ENCODE measurements at places on chromosomes 2 and 18. TPM values are rescaled to one million over a fixed set of nuclear protein-coding genes. Genes with fewer than 3 reads are reported as not detected.

DNA sequence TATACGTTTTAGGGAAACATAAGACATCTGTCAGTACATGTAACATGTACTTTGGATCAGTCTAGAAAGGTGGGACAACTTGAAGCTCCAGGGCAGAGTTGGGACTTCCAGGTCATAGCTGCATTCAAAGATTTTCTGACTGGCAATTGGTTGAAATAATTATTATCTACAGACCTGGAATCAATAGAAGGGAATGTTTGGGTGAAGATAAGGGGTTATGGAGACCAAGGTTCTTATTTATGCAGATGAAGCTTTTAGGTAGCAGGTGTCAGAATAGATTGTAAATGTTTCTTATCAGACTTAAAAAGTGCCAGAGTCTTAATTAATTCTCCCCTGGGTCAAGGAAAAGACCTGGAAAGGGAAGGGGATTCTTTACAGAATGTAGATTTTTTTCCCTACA, 19.8 kb downstream of the RPIA start:
- no peak for DNase-seq

- DNase-seq: no peak
Observed at GRCh38 chr2:166900700-166901099, 12.4 kb downstream of the XIRP2 start.

GRCh38 chr2:54813584-54813983, 90.1 kb downstream of the EML6 start:
- no peak for DNase-seq

GRCh38 chr2:86520153-86520552, 43.1 kb downstream of the CHMP3 start:
- no peak for DNase-seq

DNA sequence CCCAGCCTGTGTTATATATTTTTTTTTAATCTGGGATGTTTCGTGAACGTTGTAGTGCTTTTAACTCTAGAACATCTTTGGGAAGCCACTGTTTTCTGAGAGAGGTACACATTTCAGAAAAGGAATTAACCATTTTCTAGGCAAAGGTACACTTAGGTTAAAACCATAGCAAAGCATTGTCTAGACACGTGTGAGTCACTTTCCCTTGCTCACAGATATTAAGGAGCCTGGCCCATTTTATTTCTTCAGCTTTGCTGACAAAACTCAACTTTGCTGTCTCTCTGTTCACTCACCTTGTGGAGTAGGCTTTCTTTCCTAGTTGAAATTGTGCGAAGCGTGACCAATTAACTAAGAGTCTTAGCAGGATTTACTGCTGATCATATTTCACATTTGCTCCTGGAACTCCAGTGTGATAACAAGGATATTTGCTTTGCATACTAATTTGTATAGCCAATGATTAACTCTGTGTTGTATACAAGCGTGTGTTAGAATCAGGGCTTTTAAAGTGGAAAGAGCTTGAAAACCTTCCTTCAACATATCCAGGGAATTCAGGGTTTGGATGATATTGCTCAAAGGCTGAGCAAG, 215.0 kb upstream of the AGAP1 start:
- no peak for DNase-seq

GRCh38 chr2:186590759-186591505, 1.1 kb downstream of the ITGAV start:
- no peak for DNase-seq

- DNase-seq: no peak
Observed at GRCh38 chr18:58337686-58338085, 291.2 kb downstream of the ALPK2 start.

DNA sequence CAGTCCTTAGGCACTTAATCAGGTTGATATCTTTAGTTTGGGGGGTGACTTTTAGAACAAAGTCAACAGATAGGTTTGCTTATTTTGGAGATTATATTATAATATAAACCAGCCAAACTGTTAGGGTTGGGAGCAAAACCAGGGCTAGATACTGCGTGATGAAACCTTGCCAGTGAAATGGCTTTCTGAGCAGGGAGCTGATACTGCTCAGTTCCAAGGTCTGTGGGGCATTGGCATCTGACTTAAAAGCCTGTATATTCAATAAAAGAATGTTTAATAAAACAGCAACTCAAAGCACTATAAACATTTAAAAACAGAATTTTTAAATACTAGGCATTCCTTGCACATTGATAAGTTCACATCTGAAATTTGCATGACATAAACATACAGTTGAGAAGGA, 19.3 kb downstream of the PTPRM start:
- DNase-seq: no peak

- no peak for DNase-seq
Observed at GRCh38 chr2:195647302-195647701, 9.7 kb upstream of the SLC39A10 start.

DNA sequence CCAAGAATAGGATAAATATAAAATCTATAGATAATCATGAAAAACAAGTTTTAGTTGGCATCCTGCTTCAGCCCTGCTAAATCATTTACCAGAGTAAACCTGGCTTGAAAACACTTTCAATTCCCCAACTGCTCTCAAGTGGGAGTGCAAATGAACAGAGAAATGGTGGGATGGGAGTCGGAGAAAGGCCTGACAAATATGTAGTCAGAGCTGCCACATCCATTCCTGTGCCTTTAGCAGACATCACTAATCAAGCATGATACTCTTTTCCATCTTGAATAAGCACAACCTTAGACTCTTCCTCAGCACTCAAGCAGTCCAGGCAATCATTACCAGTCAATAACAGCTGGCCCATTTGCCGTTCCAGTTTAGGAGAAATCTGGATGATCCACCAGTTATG, 101.3 kb downstream of the ANKRD44 start:
- no peak for DNase-seq

DSC2 gene
- 0.23 TPM for polyA plus RNA-seq

TSPYL6 gene
- polyA plus RNA-seq: not detected

DARS1 gene
- polyA plus RNA-seq: 42.8 TPM

CD207 gene
- not detected for polyA plus RNA-seq

RESP18 gene
- polyA plus RNA-seq: not detected

NDUFAF7 gene
- 18.7 TPM for polyA plus RNA-seq

All from aorta (tissue), 5 donors.